Inflammatory macrophage treated with lipopolysaccharide for 4 hours (primary cell): ENCODE measurements at places on chromosomes 6 and 20.

DNA sequence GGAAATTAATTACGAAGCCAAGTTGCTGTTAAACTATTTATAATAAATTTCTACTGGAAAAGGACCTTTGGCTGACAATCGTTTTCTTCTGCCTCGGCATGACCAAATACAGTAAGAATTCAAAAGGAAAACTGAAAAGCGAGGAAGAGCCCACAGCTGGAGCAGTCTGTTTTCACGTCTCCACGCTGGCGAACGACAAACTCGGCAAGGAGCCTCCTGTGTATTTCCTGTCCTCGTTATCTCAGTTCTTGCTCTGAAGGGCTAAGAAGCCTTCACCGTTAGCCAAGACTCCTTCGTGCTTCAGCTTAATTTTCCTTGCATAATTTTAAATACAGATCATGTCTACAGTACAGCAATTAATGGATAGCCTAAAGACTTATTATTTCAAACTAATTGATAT lies 214.3 kb upstream of the PLCB4 start:
- no peak for DNase-seq

DNA sequence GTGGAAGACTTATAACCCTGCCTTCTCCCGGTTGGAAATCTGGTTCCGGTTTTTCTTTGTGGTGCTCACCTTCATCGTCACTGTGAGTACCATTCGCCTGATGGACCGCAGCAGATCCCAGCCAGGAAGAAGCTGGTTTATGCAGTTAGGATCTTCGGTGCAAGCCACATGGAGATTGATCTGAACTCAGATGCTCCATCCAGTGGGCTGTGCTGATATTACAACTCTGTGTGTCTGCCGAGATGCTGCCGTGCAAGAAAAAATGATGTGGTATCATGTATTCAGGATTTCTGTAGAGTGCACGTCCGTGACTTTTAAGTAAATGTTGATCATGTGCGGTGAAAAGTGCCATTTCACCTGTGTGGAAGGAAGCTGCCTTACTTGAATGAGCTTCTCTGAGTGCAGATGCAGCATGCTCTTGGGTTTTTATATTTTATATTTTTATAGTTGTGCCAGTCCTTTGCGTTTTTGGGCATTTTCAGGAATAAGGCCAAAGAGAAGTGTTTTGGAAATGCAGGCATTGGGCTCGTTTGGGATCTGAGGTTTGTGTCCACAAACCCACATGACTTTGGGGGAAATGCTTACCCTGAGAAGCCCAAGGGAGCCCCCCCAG lies 39.2 kb downstream of the DYNLT1 start:
- DNase-seq = peak; percentile 59

DNA sequence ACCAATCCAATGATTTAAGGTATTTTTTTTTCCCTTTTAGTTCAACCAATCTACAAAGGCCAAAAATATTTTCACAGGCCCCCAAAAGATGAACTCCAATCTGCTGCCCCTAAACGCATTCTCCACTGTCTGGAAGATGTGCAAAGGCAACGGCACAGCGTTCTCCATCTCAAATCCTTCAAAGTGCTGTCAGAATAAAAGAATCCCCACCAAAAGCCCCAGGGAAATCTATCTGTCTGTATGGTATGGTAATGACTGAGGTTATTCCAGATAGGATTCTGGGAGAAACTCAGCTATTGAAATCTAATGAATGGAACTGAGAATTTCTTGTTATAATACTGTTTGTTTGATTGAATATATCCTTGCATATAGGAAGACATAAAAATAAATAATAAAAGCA lies 217.8 kb upstream of the CCN2 start:
- no peak for DNase-seq

DNA sequence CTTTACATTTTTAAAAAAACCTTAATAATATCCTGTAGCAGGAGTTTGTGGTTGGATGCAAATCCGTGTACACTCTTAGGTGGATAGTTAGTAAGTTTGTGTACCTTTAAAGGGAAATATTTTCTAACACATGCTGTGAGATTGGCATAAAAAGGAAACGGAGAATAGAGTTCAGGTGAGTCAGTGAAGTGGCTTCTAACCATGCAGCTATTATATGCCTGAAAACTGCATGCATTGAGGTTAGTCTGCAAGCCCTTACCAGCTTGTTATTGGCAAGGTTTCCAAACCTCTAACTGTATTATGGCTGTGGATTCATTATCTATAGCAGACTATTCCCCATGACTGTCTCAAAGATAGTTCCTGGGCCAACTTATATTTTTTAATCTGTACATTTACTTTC lies 420.6 kb upstream of the MMS22L start:
- no peak for DNase-seq

GRCh38 chr20:63047267-63047666 lies 40.5 kb upstream of the BHLHE23 start:
- DNase-seq = no peak

- no peak for DNase-seq
Measured at GRCh38 chr6:74268815-74269599, 573.0 kb downstream of the CD109 start.

GRCh38 chr20:56940466-56940865 lies 311.4 kb downstream of the TFAP2C start:
- no peak for DNase-seq

- DNase-seq = no peak
Measured at GRCh38 chr6:143058987-143059386, 1.7 kb upstream of the AIG1 start.

DNA sequence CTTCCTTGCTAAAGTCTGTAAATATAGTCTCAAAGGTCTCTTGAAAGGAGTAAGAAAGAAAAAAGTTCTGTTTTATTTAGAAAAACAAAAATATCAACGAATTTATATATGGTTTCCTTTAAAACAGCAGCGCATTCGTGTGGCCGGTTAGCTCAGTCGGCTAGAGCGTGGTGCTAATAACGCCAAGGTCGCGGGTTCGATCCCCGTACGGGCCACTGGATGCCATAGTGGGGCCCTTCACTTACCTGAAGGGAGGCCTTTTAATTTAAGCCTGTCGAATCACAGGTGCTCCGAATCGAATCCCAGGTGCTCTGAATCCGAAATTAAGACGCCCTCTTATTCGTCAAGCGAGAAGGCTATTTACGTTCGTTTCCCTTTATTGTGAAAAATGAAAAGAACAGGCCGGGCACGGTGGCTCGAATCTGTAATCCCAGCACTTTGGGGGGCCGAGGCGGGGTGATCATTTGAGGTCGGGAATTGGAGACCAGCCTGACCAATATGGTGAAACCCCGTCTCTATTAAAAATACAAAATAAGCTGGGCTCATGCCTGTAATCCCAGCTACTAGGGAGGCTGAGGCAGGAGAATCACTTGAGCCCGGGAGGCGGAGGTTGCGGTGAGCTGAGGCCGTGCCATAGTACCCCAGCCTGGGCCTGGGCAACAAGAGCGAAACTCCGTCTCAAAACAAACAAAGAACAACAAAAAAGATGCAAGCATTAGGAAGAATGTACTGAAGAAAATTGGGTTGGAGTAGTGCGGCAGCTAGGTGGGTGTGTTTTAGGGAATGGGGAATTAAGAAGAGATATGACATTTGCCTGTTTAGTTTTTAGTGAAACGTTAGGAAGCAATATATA lies 195.8 kb upstream of the ZNF184 start:
- peak; percentile 21 for DNase-seq

DNA sequence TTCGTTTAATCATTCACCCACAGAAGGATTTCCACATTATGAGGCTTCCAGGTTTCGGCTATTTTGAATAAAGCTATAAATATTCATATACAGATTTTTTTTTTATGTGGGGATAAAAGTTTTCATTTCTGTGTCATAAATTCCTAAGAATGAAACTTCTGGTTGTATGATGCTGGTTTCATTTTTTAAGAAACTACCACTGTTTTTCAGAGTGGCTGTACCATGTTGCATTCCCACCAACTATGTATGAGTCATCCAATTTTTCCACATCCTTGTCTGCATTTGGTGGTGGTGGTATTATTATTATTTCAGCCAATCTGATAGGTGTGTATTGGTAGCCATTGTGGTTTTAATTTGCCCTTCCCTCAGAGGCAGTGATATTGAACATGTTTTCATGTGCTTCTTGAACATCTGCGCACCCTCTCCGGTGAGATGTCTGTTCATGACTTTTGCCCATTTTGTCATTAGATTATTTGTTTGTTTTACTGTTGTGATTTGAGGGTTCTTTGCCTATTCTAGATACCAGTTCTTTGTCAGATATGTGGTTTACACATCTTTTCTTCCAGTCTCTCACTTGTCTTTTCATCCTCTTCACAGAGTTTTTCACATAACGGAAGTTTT lies 75.5 kb downstream of the DOK5 start:
- DNase-seq = no peak

GRCh38 chr6:50112981-50113857 lies 63.5 kb upstream of the DEFB112 start:
- no peak for DNase-seq

DNA sequence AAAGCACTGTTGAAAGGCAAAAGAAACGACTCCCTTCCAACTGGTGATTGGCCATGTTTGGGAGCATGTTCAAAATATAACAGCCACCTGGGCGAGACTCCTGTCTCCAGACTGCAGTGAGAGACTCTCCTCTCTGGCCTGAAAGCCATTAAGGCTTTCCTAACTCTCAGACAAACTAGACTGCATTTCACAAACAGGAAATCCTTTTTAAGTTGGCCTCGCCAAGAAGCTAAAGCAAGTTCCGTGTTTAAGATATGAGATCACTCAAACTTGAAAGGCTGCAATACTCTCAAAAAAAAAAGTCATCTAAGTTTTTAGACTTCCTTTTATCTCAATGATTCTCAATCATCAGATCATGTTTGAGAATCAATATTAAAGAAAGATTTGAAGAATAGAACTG lies 117.0 kb downstream of the TFAP2A start:
- DNase-seq = peak; percentile 49

GRCh38 chr20:14589383-14589782 lies 252.0 kb upstream of the FLRT3 start:
- no peak for DNase-seq

DNA sequence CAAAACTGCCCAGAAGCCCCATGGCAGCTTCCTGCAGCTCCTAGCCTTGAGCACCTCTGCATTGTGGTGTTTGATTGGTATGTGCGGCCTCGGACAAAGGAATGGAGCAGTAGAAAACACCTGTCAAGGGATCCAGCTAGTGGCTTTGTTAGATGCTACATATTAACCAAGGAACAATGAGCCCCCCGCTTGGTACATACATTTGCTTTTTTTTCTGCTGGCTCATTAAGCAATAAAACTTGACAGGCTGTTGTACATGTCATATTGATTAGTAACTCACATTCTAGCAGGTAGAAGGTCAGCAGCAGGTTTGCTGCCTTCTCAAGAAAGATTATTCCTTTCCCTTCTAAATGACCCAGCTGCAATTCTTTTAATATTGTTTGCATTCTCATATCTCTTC lies 937 bp downstream of the SPACA1 start:
- DNase-seq = no peak

GRCh38 chr6:25222006-25222678 lies 57.0 kb upstream of the CARMIL1 start:
- no peak for DNase-seq

GRCh38 chr20:60300374-60300773 lies 342.2 kb downstream of the CDH26 start:
- no peak for DNase-seq

GRCh38 chr6:113190170-113190569 lies 667.0 kb upstream of the MARCKS start:
- no peak for DNase-seq

DNA sequence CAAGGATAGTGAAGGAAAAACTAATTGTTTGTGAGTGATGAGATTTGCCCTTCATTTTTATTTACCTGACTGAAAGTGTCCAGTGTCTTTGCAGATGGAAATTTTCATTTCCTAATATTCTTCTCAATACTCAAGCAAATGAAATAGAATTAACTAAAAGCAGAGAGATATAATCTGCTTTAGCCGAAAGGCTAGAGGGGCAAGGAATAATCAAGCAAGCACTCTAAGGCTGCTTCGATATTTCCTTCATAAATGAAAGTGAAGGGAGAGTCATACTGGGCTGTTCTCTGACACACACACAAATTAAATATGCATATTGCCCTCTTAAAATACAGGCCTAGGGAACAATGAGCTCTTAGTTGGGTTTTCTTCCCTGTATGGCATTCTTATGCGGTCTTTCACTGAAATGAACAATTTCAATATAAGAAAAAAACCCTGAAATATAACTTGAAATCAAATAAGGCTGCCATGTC lies 47.5 kb upstream of the POPDC3 start:
- DNase-seq = no peak

GRCh38 chr6:85037221-85037620 lies 272.8 kb upstream of the TBX18 start:
- DNase-seq = no peak

DNA sequence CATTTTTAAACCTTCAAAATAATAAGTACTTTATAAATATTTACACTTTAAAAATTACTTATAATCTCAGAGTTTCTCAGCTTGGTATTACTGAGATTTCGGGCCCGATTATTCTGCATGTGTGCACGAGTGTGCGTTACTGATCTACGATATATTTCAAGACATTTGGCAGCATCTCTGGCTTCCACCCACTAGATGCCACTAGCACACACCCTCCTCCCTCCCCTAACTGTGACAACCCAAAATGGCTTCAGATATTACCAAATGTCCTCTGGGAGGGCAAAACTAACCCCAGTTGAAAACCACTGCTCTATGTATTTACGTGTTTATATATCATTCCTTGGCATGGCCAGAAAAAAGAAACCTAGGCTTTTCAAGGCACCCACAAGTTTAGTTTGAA lies 95.9 kb downstream of the FYN start:
- no peak for DNase-seq

- peak; percentile 73 for DNase-seq
Measured at GRCh38 chr6:159104163-159104925, 59.6 kb upstream of the TAGAP start.

GRCh38 chr6:67811239-67812037 lies 823.6 kb upstream of the ADGRB3 start:
- DNase-seq = no peak

- DNase-seq = no peak
Measured at GRCh38 chr6:157430834-157431233, 49.8 kb downstream of the ZDHHC14 start.

- DNase-seq = no peak
Measured at GRCh38 chr20:14312001-14312400, 25.4 kb downstream of the FLRT3 start.

GRCh38 chr6:6892744-6893583 lies 214.8 kb upstream of the RREB1 start:
- DNase-seq = no peak

GRCh38 chr20:3358676-3359340 lies 48.7 kb downstream of the DNAAF9 start:
- DNase-seq = no peak

GRCh38 chr20:49028684-49029083 lies 17.4 kb upstream of the CSE1L start:
- DNase-seq = peak; percentile 4

GRCh38 chr6:56716229-56716628 lies 73.5 kb upstream of the DST start:
- DNase-seq = no peak
